ENCODE measurements at places on chromosomes 6 and 20.

DNA sequence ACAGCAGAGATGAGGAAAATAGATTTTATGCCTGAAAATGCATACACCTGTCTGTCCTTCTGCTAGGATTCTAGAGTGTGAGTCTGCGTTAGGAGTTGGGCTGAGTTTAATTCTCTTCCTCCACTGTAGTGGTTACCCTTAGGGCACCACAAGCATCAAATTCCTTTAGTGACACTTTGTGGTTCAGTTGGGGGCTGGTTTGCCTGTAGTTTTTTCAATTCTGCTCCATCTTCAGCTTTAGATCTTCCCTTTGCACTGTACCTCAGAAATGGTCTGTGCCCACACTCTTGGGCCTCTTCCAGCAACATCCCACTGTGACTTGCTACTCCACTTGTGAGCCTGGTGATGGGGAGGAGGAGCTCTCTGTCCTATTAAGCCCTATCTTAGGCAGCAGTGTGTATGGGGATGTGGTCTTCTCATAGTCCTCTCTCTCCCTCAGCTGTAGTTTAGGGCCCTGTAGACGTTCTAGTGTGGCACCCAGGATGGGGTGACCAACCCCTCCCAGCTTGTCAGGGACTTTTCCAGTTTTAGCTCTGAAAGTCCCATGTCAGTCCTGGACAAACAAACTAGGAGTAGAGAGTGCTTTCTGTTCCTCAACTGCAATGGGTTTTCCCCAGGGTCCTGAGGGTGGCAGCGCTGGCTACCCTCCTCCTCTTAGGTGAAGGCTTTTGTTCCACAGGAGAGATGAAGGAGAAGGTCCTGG lies 19.7 kb upstream of the OGFRL1 start:
- DNase-seq, result no peak

- no peak for DNase-seq
Measured at GRCh38 chr20:47181056-47181862, 175.2 kb downstream of the ZMYND8 start.

DNA sequence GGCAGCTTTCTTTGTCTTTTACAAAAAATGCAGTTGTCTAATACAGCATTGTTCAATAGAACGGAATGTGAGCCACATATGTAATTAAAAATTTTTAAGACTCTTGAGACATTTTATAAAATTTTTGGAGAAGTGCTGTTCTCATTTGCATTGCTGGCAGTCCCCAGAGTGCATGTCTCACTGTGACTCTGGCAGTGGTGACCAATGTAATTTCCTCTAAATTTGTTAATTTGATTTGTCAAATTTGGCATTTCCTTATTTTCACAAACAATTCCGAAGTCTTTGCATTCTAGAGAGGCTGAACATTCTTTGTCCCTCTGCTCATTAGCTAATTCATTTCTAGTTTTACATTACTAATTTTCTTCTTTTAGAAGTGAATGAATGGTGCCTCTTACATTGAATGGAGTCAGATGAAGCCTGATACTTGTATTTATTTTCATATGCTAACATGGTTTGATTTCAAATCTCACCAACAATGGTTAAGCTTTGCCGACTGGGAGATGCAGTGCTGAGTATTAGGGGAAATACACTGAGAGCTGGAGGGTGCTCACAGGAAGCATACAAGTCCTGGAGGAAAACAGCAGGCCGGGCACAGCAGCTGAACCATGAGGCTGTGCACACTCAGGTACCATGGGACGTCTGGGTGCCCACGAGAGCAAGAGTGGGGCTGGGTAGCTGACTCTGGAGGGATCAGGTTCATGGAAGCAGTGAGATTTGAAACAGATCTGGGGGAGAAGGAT lies 68.5 kb upstream of the ARMC2 start:
- DNase-seq, result no peak

DNA sequence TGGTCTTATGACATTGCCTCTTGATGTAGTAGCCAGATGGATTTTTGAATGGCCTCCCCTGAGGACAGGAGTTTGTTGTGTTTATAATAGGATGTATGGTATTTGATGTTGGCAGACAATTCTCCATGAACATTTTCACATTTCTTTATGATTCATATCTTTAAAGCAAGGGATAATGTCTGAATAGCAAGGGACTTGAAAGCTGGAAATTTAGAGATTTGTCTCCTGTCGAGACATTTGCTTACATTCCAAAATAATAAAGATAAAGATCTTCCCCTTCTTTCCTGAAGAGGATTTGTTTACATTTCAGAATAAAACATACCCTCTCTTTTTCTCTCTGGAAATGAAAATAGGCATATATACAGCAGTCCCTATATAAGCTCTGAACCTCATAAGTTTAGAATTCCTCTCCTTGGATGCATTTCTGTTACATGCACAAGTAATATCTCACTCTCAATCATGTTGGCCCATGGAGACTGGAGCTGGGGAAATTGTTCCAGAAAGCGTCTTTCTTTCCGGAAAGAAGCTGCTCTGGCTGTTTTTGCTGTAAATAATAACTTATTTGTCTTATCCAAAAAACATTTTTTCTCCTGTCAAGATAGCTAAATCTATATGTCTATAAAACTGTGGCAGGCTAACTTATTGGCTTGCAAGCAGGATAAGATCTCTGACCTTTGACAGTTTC lies 42.5 kb upstream of the ASCC3 start:
- no peak for DNase-seq

DNA sequence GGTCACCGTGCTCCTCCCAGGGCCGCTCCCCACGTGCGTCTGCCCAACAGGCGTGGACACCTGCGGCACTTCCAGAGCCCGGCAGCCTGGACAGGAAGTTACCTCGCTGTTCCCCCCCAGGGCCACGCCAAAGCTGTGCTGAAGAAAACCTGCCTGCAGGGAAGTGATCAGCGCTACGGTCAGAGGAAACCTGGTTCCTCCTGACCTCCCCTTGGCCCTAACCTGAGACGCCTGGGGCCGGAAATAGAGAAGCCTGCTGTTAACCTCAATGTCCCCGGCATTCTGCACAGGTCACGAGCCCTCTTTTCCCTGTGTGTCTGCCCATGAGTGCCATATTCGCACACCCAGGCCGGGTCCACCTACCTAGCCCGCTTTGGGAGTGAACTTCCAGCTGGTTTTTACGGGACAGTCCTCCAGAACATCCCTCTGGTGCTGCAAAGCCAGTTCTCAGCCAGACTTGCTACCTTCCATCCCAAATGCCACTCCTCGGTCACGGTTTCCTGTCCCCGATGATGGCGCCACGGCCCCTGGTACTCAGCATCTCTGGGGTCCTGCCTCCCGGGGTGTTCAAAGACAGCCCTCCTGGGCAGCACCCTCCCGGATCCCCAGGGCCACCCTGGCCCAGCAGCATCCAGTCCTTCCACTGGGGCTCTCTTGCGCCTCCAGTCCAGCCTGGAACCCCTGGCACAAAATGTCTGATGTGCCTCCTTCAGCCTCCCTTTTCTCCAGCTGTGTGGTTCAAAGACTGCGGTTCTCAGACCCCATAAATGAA lies 12.0 kb upstream of the IRF4 start:
- DNase-seq, result no peak

- DNase-seq, result no peak
Measured at GRCh38 chr6:7088076-7088742, 19.6 kb upstream of the RREB1 start.
